NCI-H2107 (cell line): ENCODE measurements at places on chromosomes 3 and 15.

- no peak for DNase-seq
These were observed 8.1 kb downstream of the NPHP3 start for GRCh38 chr3:132713977-132714727.

DNA sequence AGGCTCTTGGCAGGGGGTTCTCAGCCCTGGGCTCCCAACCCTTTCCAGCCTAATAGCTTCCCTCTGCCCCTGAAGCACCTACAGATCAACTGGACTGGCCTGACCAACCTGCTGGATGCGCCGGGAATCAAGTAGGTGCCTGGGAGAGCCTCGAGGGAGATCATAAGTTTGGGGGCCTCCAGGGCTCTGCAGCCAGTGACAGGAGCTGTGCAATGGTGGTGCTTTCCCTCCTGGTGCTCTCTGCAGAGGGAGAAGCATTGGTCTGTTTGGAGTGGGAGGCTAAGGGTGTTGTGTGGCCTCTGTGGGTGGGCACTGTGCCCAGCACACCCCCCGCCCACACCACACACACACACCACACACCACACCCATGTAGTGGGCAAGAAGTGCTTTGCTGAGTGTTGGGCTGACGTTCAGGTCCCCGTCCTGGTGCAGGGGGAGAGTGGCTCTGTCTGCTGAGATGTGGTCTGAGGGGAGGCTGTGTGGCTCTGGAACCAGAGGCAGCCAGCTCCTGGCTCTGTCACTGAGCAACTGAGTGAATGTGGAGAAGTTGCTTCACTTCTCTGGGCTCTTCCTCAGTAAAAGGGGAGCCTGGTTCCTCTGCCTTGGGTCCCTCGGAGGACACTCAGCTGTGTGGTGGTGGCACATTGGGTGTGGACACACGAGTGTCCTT is 26.3 kb downstream of the ESYT3 start:
- no peak for DNase-seq

- DNase-seq = no peak
These were observed 2.2 kb upstream of the GRAMD2A start for GRCh38 chr15:72199721-72200212.

DNA sequence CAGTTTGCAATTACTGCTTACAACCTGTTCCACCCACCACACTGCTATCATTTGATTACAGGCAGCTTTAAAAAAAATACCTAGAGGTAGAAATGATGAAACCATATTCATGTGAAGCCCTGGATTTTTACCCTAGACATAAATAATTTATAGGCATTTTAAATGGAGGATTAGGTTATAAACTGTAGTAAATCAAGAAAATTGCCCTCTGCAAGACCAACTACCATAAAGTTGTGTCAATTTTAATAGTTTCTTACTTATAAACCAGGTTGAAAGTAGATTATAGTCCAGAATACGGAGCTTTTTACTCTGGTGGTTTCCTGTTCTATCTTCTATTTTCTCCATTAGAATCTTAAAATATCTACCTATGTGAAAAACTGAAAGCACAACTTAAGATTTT is 13.9 kb downstream of the TNIK start:
- no peak for DNase-seq

DNA sequence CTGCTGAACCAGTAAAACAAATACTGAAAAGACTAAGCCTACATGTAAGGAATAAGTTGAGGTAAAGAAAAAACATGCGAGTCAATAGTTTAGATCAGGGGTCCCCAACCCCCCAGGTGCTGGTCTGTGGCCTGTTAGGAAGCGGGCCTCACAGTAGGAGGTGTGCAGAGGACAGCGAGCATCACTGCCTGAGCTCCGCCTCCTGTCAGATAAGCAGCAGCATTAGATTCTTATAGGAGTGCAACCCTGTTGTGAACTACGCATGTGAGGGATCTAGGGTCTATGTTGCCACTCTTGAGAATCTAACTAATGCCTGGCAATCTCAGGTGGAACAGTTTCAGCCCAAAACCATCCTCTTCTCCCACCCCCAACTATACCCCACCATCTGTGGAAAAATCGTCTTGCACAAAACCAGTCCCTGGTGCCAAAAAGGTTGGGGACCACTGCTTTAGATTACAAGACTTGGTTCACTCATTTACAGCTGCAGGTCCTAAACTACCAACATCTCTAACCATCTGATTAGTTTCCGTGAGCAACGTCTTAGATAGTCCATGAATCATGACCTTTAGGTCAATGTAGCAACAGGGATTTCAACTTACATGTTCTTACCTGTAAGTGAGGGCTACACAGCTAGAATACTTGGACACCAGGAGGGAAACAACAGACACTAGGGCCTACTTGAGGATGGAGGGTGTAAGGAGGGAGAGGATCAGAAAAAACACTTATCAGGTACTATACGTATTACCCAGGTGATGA is 66.7 kb downstream of the TRANK1 start:
- no peak for DNase-seq
